ENCODE measurements at places on chromosomes 11 and 22.

DNA sequence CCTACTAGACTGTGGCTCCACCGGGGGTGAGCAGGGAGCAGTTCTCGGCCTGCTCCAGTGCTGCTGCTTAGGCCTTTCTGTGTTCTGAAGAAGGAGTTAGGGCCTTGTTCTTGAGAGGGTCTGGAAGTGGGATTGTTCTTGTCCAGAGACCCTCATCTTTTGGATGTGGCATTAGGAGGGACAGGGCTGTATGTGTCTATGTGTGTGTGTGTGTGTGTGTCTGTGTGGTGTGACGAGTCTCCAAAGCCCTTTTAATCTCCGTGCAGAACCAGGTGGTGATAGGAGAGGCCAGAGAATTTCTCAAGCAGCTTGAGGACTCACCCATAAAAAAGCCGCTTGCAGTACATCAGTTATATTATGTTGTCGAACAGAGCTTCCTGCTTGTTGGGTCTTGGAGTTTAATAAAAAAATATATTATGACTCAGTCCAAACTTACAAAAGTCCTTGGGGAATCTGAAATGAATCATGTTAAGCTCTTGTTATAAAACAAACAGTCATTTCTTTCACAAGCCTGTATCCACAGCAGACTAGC is 196.5 kb downstream of the TENM4 start:
- DNase-seq, result peak; percentile 61

DNA sequence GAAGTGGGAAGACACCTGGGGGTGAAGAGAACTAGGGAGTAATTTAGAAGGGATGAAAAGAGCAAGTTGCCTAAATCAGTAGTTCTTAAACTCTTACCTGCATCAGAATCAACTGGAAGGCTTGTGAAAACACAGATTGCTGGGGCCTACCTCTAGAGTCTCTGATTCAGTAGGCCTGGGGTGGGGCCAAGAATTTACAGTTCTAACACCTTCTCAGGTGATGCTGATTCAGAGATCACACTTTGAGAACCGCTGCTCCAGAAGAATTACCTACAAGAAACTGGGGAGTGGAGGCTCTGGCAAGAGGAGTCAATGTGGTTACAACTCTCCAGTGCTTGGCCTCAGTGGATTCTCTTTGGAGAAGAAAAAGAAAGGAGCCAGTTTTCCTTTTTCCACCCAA is 128.7 kb downstream of the C11orf58 start:
- no peak for DNase-seq

- no peak for DNase-seq
These were observed 725.9 kb upstream of the CCDC179 start for GRCh38 chr11:23586173-23586572.

GRCh38 chr11:104122836-104123235 is 41.1 kb downstream of the PDGFD start:
- DNase-seq, result no peak

- peak; percentile 68 for DNase-seq
These were observed 2.3 kb upstream of the TYMP start for GRCh38 chr22:50531962-50532674.

GRCh38 chr22:36440429-36441002 is 40.9 kb downstream of the TXN2 start:
- no peak for DNase-seq

- no peak for DNase-seq
These were observed 84.7 kb upstream of the HEPHL1 start for GRCh38 chr11:93936460-93936859.

GRCh38 chr11:78773077-78773476 is 198.4 kb upstream of the NARS2 start:
- no peak for DNase-seq

DNA sequence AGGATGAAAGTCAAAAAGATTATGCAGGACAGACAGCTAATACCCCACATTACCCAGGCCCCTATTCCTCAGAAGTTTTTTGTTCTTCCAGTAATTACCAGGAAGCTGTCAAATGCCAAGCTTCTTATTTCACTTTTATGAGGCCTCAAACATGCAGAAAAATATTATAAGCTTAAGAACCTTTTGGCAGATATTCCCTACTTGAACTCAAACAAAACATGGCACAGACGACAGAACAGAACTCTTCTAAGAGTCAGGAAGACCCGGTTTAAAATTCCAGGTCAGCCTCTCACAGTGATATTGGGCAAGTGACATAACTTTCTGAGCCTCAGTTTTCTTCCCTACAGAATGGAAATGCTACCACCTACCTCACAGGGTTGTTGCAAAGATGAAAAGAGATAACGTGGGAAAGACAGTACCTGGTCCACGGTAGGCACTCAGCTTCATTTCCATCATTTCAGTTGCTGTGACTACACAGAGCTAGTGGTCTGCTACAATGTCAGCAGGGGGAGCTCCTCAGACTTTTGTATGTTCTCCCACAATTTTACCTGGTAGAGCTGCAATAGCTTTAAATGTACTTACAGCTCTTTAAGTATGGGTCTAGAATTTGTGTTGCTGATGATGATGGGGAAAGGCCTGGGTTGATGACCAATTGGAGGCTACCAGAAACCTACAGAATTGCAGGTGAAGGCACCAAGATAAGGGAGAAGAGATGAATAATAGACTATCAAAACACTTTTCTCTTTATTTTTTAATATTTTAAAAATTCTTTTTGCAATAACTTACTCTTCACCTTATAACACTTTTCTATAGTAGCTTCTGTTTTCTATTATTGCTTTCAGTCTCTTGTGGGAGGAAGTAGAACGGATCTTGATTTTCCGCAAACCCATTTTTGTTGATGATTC is 98.3 kb upstream of the CHRM4 start:
- peak; percentile 71 for DNase-seq
